ENCODE measurements at places on chromosomes 1 and 21.

- no peak for DNase-seq
Observed at GRCh38 chr1:162846256-162847212, 14.4 kb downstream of the CCDC190 start.

GRCh38 chr1:228548788-228549187 lies 61.6 kb downstream of the RNF187 start:
- no peak for DNase-seq

DNA sequence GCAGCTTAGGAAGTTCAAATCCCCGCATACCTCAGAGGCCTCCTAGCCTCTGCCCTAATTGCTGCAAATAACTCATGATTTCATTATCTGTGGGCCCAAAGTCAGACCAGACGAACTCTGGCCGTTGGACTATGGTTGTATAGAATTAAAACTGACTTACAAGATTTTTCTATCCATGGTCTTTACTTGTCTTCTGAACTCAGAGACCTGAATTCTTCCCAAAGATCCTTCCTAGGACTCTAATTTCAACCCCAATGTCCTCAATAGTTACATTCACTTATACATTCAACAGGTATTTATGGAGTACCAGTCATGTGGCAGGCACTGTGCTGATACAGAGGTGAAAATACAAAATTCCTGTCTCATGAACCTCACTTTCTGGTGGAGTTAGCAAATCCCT lies 182.4 kb upstream of the UBE2U start:
- DNase-seq, result no peak

DNA sequence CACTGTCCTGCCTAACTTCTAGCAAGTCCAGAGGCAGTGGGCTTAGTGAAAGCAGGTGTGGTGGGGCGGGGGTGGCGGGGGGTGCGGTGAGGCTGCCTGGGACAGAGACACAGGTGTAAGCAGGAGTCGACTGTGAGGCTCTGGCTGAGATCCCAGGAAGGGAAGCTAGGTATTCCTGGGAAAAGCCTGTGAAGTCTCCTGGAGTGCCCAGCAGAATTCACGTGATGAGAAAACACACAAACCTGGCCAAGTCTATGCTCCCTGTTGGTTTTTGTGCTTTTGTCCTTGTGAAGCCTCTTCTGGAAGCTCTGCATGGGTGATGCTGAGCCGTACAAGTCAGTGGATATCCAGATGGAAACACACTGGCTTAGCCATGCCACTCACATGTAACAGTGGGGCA lies 5.3 kb downstream of the GALNT2 start:
- DNase-seq, result no peak

GRCh38 chr1:179968994-179969919 lies 14.6 kb downstream of the CEP350 start:
- no peak for DNase-seq

DNA sequence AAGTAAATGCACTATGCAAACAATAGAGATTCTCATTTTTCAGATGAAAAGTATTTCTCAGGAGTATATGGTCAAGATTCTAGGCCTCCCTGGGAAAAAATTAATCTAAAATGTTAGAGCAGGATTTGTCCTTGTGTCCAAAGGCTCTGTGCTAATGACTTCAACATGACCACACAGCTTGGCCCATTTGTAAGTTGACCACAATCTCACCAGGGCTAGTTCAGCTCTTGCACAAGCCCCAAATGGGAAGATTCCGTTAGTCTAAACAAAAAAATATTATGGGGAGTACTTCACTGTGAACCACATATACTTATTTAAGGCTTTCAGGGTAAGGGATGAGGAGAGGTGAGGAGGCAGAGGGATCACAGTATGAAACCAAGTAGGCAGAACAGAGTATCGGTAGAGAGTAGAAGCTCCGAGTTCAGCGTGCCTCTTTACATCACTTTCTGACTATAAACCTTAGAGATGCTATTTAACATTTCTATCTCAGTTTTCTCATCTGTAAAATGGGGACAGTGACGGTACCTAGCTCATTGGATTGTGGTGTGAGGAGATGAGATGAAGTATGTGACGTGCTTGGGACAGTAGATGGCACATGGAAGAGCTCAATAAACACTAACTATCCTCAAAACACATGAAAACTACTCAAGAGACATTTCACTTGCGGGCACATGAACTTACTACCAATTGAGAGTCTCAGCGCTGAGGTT lies 37.8 kb upstream of the CTTNBP2NL start:
- DNase-seq, result no peak

GRCh38 chr21:42931560-42932235 lies 6.3 kb upstream of the ERVH48-1 start:
- no peak for DNase-seq

GRCh38 chr1:204479387-204480136 lies 15.0 kb downstream of the PIK3C2B start:
- DNase-seq, result no peak

- DNase-seq, result no peak
Observed at GRCh38 chr1:60090655-60091054, 17.1 kb upstream of the C1orf87 start.

DNA sequence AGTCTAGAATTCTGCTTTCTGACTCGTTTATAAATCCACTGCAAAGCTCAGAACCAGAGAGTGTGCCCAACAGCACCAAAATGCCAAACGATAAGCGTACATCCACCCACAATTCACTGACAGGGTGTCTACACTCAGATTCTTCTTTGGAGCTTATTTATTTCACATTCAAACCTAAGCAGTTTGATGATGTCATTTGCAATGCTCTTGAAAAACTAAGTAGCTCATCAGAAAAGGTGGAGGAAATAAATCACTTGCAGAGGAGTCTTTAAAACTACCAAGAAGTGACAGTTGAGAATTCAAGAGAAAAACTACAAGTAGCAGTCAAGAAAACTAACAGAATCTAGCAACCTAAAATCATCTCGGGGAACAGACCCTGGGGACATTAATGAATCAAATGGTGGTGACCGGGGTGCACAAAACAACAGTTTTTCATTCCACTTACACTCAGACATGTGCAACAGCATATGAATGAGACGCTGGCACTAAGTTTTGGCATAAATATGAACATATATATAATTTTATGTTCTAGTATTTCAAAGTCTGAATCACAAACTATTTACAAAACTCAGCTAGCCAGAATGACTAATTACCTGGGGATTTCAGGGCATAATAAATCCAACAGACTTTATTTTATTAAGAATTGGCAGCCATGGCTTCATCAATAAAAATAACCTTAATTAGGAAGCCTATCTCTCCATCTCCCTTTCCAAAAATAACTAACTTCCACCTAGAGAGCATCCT lies 119.4 kb downstream of the SIPA1L2 start:
- DNase-seq, result no peak

- DNase-seq, result no peak
Observed at GRCh38 chr21:17848228-17848627, 29.1 kb upstream of the C21orf91 start.

GRCh38 chr1:53074313-53075154 lies 12.5 kb downstream of the PODN start:
- no peak for DNase-seq

DNA sequence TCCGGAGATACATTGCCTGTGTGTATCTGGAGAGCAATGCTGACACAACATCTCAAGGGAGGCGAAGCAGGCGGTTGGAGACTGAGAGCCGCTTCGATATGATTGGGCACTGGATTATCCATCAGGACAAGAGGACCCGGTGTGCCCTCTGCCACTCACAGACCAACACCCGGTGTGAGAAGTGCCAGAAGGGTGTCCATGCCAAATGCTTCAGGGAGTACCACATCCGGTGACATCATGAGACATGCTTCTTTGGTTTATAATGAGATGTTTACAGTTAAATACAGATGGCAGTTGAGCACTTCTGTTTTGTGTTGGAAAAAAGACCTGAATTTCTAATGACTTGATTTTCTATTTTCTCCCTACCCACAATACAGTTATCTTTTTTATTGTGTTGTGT lies 12.1 kb downstream of the PGBD2 start:
- DNase-seq, result no peak

DNA sequence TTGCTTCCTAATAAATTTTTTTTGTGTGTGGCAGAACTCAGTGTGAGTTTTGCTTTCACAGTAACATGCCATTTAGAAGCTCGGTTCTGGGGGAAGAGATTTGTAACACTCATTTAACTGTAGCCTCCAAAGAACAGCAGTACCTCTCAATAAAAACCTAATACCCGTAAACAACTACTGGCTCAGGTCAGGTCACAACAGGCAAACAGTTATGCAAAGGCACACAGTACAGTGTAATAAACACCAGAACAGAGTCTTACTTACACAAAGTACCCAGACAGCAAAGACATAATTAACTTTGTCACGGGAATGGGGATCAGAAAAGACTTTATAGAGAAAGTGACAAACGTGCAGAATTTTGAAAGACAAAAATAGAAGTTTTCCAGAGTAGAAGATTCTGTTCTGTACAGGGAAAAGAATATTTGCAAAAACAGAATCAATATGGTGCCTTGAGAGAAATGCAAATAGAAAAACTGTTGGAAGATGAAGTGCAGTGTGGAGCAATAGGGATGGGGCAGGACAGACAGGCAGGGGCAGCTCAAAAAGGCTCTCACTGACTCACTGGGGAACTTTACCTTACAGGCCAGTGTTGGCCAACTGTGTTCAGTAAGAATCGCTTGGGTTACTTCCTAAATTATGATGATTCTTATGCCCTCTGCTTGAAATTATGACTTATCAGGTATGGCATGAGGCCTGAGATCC lies 38.8 kb downstream of the EGLN1 start:
- no peak for DNase-seq

- DNase-seq, result no peak
Observed at GRCh38 chr1:62977366-62977765, 193.4 kb downstream of the ATG4C start.

DNA sequence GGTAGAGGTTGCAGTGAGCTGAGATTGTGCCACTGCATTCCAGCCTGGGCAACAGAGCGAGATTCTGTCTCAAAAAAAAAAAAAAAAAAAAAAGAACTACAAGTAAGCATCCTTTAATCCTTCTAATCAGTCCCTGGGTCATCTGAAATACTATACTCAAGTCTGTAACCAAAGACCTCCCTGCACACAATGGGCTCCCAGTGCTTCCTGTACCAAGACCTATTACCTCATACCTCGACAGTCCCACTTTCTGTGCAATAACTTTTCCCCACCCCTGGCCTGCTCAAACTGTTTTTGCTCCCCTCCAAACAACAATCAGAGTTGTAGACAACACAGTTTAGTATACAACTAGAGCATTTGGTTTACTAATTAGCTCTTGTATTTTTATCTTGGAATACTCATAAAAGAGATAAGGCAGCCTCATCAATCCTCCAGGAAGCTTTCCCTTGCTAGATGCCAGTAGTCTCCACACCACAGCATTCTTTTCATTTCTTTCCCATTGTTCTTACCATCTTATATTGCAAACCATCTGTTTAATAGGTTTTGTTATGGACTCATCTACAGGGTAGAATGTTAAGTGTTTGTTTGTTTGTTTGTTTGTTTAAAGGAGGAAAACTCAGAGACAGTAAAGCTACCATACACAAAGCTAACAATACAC lies 19.2 kb upstream of the RLF start:
- DNase-seq, result no peak

- no peak for DNase-seq
Observed at GRCh38 chr1:22264464-22265341, 121.8 kb upstream of the WNT4 start.

- DNase-seq, result no peak
Observed at GRCh38 chr1:177476676-177477075, 305.9 kb downstream of the BRINP2 start.

GRCh38 chr1:216325336-216325735 lies 97.9 kb downstream of the USH2A start:
- DNase-seq, result no peak

DNA sequence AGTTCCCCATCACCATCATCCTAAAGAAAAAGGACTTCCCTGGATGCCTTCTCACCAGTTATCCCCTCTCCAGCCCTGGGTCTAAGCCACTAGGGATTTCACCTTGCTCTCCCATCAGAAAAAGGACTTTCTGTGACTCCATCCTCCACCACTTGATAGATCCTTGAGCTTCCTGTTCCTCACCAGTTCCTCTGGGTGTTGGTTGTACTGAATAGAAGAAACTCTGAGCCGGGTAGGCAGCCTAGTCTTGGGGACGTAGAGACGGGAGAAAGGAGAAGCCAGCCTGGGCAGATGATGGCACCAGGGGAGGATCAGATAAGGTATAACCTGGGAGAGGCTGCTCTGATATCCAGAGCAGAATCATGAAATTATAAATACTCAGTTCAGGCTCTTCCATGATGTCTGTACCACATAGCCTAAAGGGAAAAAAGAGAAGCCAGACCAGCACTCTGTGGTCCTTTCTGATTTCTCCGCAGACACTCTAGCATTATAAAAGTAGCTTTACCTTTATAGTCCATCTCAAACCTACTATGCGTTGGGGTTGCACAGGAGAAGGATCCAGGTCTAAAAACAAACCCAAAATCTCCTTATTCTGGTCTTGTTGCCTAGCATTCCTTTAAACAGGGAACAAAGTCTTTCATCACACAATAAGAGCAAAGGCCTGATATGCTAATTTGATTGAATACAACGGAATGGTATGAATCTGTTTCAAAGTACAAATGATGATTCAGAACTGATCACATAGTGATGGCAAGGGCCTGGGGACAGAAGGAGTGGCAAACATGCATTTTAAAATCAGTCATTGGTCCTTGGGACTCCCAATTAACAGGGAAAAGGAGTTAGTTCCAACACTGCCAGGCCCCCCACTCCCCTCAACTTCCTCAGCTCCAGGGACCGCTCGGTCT lies 1.2 kb upstream of the CD34 start:
- DNase-seq, result no peak

GRCh38 chr1:2850502-2850901 lies 49.0 kb upstream of the TTC34 start:
- DNase-seq, result no peak

DNA sequence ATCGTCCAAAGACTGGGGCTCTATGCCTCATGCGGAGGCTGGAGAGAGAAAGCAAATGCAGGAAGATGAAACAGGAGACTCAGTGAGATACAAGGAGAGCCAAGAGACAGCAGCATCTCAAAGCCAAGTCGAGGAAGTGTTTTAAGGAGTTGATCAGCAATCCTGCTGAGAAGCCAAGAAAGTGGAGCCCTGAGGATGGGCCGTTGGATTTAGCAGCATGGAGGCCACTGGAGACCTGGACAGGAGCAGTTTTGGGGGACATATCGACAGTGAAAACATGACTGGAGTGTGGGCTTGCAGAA lies 107.4 kb upstream of the ZBTB40 start:
- no peak for DNase-seq

DNA sequence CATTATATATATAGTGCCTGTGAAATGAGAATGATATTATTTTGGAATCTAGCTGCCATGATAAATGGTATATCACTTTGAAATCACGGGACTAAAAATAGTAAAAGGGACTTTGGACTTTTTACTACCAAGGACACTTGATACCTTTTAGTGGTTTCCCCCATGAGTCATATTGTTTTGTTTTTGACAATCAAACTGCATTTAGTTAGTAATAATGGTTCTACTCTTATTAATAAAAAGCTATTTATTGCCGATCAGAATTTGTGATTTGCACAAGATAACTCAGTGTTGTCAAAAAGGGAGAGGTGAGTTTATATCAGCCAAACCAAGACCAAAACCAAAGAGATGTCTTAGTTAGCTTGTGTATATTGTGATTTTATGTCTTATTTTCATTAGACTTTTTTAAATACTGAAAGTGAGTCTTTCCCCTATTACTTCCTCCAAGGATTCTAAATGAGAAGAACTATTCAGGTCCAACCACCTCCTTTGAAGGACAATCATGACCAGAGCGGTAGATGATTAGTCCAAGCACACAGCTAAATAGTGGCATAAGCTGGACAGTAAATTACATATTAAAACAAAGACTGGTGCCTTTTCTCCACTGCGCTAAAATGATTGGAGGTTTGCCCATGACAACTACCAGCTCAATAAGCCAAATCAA lies 281.7 kb upstream of the ESRRG start:
- DNase-seq, result no peak
